ENCODE measurements at places on chromosomes 5 and 9. TPM values are rescaled to one million over a fixed set of nuclear protein-coding genes. Genes with fewer than 3 reads are reported as not detected.

DNA sequence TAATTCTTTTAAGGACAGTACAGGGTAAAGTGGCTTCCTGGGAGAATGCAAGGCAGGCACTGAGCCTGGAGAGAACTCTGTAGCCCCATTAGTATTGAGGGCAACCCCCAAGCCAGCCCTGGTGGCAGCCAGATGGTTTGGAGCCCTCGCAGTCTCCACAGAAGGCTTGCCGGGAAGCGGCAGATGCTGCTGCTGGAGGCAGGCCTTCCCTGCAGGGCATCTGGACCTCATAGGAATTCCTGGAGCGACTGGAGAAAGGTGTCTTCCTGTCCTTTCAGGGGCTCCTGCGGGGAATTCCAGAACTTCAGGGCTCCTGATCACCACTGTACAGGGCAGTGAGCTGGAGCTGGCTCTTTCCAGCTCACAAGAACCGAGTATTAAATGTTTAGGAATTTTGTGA is 167.5 kb downstream of the INSYN2B start:
- no peak for DNase-seq

Gene ARSB
- 15.8 TPM for total RNA-seq

DNA sequence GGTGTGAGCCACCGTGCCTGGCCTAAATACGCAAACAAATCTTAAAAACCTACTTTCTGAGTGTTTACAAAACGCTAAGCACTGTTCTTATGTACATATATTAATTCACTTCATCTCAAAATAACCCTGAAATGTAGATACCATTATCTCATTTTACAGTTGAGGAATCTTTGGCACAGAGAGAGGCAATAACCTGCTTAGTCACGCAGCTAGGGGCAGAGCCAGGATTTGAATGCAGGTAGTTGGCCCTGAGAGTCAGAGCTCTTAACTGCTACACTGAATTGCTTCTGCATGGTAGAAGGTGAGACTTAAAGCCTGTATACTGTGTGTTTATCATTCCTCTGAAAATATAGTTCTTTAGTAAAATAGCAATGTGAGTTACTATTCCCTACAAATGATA is 21.9 kb downstream of the ARHGEF37 start:
- no peak for DNase-seq

DNA sequence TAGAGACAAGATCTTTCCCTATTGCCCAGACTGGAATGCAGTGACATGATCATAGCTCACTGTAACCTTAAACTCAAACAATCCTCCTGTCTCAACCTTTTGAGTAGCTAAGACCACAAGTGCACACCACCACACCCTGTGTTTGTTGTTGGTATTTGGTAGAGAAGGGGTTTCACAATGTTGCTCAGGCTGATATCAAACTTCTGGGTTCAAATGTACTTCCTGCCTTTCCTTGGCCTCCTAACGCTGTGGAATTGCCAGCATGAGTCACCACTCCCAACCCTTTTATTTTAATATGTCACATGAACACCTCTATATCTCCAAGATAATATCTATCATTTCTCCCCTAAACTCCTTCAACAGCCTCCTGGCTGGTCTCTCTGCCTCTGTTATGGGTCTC is 719.0 kb downstream of the PTPRD start:
- no peak for DNase-seq

DNA sequence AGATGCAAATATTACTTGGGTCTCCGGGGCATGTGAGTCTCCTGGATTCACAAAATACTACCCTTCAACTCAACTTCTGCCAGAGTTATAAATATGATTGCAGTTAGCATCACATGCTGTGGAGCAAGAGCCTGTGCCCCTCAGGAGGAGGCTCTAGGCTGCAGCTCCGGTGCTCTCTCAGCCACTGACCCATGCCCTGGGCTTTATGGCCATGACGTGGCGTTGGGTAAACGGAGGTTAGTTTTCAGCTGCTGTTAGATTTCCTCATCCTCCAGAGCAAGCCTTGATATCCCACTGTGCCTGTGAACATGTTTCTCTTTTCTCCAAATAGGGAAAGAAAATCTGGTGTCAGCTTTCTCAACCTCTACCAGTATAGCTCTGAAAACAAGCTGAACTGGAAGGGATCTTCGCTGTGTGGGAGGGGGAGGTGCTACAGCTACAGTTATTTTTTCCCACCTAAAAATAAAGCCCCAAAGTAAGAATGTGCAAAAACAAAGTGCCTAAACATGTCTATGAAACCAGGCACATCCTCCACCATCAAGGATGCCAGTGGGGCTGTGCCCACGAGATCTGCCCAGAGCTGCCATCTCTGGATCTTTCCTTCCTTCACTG is 124.4 kb upstream of the GPR151 start:
- DNase-seq: no peak

- DNase-seq: no peak
These were observed 3.4 kb downstream of the RPL37 start for GRCh38 chr5:40831346-40832210.

DNA sequence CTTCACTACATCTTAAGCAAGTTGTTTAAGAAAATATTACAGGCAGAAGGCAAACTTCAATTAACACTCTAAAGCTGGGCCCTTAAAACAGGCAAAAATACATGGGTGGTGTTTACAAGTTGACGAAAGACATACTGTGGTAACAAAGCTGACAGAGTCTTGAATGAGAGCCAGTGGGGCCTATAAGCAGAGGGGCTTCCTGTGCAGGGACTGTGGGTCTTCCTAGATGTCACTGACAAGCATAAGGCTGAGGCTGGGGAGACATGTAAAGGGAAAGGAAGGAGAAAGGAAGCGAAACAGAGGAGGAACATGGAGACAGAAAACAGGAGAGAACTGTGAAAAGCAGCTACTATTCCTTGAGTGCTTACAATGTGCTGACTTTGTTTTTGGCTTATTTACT is 308.0 kb upstream of the RPS23 start:
- DNase-seq: no peak

Gene TEX48
- total RNA-seq: not detected

DNA sequence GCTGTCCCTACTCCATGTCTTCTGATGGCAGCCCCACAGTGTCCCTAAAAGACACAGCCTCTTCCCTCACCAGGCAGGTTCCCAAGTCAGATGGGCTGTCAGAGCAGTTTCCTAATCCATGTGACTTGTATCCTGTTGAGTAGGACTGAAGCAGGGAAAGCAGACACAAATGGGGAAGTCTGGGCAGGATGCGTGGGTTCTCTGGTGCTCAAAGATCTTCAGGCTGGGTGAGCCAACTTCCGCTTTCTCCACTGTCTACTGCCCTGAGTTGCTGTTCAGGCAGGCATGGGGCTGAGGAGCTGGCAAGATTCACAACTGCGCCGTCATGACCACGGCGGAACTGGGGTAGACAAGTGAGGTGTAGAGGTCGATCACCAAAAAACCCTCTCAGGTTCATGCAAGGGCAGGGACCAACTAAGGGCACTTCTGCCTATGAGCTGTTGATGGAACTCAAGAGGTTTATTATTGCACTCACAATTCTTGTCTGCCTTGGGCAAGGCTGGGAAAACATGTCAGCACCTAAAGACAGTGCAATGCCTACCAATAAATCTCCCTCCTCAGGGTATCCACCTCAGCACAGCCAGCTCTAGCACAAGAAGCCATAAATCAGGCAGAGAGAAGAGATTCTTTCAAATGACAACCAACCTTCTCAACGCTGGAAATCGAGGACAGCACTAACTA is 83.4 kb downstream of the RAPGEF1 start:
- peak; percentile 89 for DNase-seq

GRCh38 chr5:126044111-126044668 is 379.0 kb upstream of the GRAMD2B start:
- DNase-seq: no peak

GRCh38 chr9:101005246-101005645 is 23.3 kb upstream of the PLPPR1 start:
- no peak for DNase-seq

Gene SNAPC3
- 31.3 TPM for total RNA-seq
